Stimulated activated CD8-positive, alpha-beta memory T cell treated with anti-CD3 and anti-CD28 coated beads, Interleukin-4, amount 100 ng/mL, for 1 hour (primary cell): ENCODE measurements at places on chromosomes 1 and 21.
A peak's percentile ranks its signal among the peaks of the same experiment; 100 is the strongest.

GRCh38 chr1:203528976-203529835, 35.3 kb downstream of the OPTC start:
- DNase-seq = no peak

- DNase-seq = no peak
These were observed 105.5 kb downstream of the KIF26B start for GRCh38 chr1:245260110-245260882.

- DNase-seq = no peak
These were observed 382.7 kb upstream of the DUSP10 start for GRCh38 chr1:222124602-222125001.

DNA sequence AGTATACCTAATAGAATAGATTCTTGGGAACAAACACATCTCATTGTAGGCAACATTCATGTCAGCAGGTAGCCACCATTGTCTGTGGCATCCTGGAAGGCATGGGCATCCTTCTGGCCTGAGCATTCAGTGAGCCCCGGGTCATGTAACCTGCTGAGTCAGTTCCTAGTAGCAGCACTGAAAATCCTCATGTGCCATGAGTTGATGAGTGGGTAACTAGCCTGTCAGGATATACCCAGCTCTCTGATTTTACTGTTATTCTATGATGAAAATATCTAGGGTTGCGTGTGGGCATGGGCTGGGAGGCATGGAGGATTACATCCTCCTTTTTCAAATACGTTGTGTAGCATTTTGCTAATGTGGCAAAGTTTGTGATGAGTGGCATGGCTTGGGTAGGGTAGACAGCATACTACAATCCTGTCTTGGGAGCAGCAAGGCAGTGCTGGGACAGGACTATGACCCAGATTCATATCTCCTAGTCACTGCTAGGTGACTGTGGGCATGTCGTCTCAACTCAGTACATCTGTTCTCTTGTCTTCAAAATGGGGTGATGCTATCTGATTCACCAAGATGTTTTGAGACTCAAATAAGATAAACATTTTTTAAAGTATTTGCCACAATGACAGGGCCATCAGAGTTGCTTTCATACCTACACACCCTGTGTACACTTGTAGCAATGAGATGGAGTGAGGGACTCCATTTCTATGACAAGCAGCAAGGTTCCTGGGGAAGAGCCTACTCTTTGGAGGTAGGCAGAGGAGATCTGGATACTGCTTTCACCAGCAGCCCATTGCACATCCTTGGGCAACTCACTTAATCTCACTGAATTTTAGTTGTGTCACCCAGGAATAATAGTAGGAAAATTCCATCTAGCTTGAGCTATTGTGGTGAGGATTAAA, 62.5 kb downstream of the CD58 start:
- DNase-seq = no peak

GRCh38 chr1:6033986-6034749, 11.5 kb upstream of the KCNAB2 start:
- DNase-seq = no peak

- DNase-seq = no peak
These were observed 7.6 kb downstream of the KPNA6 start for GRCh38 chr1:32115496-32115895.

DNA sequence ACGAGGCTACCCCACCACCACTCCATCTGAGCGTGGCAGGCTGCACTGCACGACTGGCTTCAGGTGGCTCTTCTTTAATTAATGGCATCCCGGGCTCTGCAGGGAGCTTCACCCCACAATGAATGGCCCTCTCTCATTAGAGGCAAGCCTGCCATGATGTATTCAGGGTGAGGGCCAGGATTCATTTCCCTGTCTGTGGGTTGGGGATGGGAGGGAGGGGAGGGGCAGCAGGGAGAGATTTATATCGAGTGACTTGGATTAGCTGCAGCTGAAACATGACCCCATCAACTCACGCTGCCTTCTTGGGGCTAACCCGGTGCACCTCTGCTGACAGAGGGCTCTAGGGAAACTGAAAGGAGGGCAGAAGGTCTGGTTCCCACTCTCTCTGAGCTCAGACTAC, 54.2 kb downstream of the ERI3 start:
- DNase-seq = no peak

GRCh38 chr1:118717893-118718292, 270.2 kb downstream of the TBX15 start:
- no peak for DNase-seq

DNA sequence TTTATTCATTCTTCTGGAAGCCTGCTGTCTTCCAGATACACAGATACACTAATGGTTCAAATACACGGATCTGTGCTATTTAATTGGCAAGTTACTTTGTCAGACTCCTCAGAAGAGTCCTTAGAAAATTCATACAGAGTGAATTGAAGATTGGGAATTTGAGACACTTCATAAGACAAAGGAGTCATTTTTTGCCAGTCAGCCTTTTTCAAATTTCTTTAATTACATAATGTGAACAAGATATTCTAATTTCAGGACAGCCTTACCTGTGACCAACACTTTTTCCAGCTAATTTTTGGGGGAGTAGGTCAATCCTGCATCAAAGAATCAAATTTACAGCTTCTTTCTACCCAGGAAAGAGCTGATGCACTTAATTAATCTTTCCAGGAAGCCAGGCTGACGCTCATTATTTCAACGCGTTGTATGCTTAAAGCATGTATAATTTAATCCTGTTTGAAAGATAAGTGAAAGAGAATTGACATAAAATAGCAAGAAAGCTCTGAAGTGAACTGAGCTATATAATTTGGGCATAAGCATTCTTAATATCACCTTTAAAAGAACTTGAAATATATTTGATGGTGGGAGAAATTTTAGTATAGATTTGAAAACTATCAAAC, 12.8 kb upstream of the NRIP1 start:
- DNase-seq = no peak

- DNase-seq = no peak
These were observed 35.4 kb upstream of the EIF4G3 start for GRCh38 chr1:21212126-21212525.

DNA sequence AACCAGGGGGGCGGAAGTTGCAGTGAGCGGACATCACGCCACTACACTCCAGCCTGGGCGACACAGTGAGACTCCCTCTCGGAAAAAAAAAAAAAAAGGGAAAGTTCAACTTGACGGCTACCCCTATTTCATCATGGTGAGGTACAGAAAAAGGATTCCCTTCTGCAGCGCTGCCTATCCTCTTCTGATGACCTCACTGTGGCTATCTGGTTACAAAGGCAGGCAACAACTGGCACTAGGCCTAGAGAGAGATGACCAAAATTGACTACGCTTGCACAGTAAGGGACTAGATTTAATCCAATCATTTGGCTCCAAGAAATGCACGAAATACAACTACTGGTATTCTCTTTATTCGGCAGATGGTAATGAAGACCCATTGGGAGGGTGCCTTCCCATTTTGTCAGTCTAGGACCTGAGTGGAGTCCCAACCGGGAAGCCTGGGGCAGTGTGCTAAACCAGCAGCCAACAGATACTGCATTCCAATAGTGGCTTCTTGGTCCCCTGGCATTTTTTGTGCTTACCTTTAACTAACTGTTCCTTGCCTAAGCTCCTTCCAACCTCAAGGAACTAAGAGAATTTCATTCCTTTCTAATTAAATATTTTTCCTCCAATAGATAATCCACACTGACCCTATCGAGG, 36.6 kb downstream of the ITPKB start:
- no peak for DNase-seq

DNA sequence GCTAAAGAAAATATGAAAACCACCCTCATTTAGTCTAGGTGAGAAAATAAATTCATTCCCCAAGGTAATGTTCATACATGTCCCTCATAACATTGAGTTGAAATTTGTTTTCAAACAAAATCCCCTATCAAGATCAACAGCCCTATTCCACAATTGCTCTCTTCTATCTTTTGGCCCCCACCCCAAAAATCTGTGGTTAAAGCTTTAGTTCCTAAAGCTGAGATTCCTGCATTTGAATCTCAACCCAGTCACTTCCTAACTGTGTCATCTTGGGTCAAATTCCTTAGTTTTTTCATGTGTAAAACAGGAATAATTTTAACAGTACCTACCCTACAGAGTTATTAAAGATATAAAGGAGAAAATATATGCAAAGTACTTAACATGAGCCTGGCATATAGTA, 22.0 kb downstream of the KIAA0319L start:
- no peak for DNase-seq

DNA sequence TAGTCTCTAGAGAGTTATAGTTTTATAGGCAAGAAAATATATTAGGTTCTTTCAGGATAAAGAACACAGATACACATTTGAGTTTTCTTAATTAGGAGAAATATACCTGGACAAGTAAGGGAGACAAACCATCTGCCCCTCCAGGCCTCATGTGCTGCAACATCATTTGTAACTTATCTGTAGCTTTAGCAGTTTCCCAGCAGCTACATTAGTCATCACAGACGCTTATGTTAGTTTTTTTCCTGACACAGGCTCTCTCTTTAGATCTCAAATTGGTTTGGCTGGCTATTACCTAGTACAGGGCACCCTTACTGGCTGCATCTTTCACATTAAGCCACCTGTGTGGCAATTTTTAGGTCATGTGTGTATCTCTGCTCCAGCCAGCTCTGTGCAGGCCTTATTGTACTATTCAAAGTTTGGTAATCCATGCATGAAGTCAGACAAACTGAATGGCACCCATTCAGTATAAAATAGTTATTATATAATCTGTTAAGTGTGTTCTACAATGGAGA, 25.9 kb downstream of the GNPAT start:
- DNase-seq = no peak

GRCh38 chr1:44807364-44808062, 362 bp upstream of the DYNLT4 start:
- DNase-seq = peak; percentile 71

GRCh38 chr1:224745394-224745793, 129.3 kb downstream of the CNIH3 start:
- no peak for DNase-seq

DNA sequence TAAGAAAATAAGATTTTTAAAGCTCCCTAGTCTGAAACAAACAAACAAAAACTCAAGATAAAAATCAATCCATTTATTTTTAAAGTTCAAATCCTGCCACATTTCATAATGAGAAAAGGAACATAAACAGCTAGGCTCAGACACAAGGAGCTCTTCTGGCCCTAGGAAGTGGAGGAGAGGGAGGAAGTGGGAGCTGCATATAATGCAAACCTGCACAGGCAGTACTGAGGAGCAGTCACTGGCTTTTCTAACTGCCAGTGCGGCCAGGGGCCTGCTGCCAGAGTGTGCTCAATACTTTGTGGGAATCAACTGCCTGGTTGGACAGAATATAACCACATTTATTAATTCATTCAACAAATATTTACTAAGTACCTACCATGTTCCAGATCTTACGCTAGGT, 139.8 kb upstream of the SPATA6 start:
- DNase-seq = no peak

DNA sequence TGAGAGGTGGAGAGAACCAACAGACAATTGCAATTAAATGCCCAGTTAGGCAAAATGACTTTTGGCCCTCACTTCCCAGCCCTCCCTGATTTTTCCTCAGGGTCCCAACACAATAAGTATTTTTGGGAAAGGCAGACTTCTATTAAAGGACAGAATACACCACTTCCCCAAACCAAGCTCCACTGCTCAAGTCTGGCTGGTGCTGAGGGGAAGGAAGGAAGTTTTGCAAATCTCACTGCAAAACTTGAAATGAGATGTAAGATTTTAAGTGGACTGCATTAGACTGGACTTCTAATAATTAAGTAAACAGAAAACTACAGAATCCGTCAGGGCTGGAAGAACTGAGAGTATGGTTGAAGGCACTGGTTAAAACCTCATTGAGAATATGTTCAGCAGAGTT, 32.2 kb upstream of the CD1D start:
- no peak for DNase-seq

DNA sequence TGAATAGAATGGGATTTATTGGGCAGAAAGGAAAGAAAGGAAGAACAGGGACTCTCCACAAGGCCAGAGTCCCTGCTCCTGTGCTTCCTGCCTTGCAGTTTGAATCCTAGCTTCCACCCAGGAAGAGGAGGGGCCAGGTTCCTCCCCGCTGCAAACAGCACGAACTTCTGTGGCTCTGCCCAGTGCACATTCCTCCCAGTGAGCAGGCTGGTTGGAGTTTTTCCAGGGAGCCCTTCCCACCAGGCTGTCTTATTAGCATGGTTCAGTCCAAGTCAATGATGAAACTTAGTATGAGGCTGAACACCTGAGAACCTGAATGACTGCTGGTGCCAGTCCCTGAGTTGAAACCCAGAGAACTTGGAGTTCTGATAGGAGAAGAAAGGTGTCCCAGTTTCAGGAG, 247.2 kb downstream of the DUSP10 start:
- DNase-seq = no peak

GRCh38 chr1:44050261-44050660, 19.0 kb upstream of the SLC6A9 start:
- no peak for DNase-seq

GRCh38 chr21:14551741-14552140, 5.6 kb upstream of the SAMSN1 start:
- DNase-seq = no peak

GRCh38 chr1:170685166-170685565, 21.2 kb downstream of the PRRX1 start:
- DNase-seq = no peak

- DNase-seq = no peak
These were observed 21.5 kb downstream of the DPH5 start for GRCh38 chr1:101004061-101004460.

DNA sequence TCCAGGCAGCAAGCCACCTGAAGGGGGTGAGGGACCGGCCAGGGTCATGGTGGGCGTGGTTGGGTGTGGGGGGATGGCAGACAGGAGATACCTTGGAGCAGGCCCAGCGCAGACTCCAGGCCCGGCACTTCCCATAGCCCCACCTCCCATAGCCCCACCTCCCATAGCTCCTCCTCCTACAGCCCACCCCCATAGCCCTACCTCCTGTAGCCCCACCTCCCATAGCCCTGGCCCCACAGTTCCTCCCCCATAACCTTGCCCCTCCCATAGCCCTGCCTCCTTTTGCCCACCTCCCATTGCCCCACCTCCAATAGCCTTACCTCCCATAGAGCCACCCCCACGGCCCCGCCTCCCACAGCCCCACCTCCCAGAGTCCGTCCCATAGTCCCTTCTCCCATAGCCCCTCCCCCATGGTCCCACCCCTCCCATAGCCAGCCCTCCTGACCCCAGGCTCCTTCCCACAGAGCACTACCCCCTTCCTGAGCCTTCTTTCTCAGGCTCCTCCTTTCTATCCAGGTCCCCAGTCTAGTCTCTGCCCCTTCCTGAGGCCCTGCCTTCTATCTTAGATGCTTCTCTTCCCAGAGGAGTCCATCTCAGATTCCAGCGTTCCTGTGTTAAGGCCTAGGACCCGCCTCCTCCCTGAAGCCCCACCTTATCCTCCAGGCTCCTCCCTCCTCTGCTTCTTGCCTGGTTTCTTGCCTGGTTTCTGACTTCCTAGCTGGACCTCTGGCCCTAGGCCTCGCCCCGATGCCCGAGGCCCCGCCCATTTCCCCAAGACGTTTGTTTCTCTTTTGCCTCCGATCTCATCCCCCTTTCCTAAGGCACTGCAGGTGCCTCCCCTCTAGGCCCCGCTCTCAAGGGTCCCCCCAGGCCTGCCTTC, 46.8 kb downstream of the PTPRU start:
- no peak for DNase-seq

GRCh38 chr1:204523605-204524215, 7.5 kb downstream of the MDM4 start:
- no peak for DNase-seq
